ENCODE measurements at places on chromosomes 13 and 19.

GRCh38 chr19:14272623-14273022 lies 66.7 kb upstream of the ADGRL1 start:
- DNase-seq = no peak

- peak; percentile 84 for DNase-seq
Measured at GRCh38 chr19:1825909-1826556, 14.0 kb upstream of the ATP8B3 start.

- DNase-seq = no peak
Measured at GRCh38 chr13:86282442-86282841, 483.2 kb upstream of the SLITRK6 start.

DNA sequence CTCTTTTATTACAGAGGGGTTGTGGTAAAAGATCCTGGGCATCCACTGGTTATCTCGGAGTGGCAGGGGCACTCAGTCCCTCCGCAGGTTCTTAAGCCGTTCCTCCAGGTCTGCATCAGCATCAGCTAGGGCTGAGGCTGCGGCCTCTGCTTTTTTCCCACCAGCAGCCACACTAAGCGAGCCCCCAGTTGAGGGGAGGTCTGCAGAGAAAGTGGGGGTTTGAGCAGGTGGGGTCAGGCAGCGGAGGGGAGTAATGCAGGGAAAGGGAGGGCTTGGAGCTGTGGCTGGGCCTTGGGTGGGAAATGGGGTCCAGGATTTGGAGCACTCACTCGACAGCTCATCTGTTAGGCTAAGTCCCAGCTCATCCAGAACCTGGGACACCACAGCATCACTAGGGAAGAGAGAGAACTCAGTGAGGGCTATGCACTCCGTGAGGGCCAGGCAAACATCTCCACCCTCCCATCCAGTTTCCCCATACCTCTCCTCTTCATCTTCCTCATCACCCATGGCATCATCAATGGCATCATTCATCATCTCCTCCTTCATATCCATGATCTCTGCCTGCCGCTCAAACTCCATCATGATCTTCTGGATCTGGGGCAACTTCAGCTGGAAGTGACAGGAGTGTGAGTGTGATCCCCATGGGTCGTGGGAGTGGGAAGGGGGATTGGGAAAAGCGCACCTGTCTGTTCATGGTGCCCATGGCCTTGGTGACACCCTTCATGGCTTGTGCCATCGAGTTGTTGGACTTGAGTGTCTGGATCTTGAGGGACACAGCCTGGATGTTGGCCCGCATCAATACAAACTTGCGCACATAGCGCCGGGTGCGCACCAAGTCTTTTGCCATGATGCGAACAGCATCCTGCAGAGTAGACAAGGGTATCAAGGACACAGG lies 3.1 kb downstream of the CHMP2A start:
- no peak for DNase-seq

DNA sequence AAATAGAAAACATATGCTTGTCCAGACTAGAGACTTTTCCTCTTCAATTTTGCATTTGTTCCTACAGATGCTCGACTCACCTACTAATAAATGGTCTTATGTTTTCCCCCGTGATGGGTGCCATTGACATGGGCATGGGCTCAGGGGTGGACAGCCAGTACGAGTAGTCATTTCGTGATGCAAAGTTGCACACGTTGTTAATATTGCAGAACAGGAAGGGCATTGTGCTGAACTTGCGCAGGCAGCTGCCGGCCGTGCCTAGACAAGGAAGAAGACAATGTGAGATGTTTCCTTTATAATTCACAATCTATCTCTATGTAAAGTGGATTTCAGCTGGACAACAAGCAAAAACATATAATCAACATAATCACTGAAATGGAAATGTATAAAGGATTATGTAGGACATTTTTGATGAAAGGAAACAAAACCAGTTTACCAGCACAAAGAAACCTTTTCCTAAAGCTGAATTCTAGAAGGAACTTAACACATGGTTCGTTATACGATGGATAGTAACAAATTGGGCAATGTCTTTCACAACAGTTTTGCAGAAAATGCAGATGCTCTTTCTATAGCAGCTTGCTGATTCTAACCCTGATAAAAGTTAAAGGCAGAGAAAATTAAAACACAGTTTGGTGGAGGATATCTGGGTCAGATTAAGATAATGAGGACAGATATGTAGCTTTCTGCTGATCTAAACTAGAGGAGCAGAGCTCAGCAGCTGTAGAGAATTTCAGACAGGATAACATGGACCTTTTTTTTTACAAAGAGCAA lies 145.7 kb downstream of the COL4A1 start:
- DNase-seq = no peak

DNA sequence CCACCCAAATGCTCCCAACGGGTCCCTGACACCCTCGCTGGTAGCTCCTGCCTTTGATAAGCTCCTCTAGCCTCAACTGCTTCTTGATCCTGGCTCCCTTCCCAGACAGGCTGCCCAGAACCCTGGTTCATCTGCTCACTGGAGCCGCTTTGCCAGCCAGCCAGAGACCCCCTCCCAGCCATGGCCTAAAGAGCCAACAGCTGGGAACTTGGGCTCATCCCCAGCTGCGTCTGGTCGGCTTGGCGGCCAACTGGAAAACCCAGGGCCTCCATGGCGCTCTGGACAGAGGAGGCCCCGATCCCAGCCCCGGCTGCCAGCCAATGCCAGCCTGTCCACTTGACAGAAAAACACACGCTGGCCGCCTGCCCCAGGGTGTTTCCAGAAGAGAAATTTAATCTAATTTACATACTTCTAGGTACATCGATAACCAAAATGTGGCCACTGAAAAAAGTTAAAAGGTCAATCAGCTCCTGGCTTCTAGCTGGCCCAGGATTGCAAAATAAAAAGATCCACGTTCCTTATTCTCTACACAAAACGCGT lies 3.0 kb upstream of the AKAP8L start:
- no peak for DNase-seq

GRCh38 chr19:49390131-49390928 lies 2.3 kb downstream of the KASH5 start:
- no peak for DNase-seq

GRCh38 chr13:112675366-112675756 lies 14.5 kb upstream of the ATP11A start:
- no peak for DNase-seq

- DNase-seq = no peak
Measured at GRCh38 chr13:28410096-28410495, 84.8 kb downstream of the FLT1 start.

DNA sequence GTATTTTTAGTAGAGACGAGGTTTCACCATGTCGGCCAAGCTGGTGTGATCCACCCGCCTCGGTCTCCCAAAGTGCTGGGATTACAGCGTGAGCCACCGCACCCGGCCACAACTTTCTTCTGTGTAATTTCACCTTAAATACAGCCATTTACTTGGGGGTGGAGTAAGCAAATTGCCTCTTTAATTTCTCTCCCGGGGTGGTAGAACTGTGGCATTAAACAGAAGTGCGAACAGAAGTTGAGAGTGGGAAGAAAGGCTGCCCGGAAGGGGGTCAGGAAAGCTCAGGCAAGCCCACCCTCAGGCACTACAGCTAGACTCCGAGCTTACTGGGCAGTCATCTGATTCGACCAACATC lies 475 bp upstream of the DNAJC15 start:
- DNase-seq = no peak

GRCh38 chr19:52622261-52622660 lies 15.9 kb downstream of the ZNF83 start:
- no peak for DNase-seq

GRCh38 chr19:39410017-39410830 lies 2.2 kb upstream of the PLEKHG2 start:
- DNase-seq = peak; percentile 92

Data from foreskin fibroblast (primary cell).